Activated CD8-positive, alpha-beta memory T cell treated with anti-CD3 and anti-CD28 coated beads, Interleukin-2, amount 50 U/mL, for 48 hours (primary cell): ENCODE measurements at places on chromosomes 2 and 18.
A peak's percentile ranks its signal among the peaks of the same experiment; 100 is the strongest.

- no peak for DNase-seq
Observed at GRCh38 chr18:3211236-3211992, 8.4 kb downstream of the MYOM1 start.

GRCh38 chr18:30814446-30814845, 228.1 kb downstream of the DSC3 start:
- DNase-seq: no peak

DNA sequence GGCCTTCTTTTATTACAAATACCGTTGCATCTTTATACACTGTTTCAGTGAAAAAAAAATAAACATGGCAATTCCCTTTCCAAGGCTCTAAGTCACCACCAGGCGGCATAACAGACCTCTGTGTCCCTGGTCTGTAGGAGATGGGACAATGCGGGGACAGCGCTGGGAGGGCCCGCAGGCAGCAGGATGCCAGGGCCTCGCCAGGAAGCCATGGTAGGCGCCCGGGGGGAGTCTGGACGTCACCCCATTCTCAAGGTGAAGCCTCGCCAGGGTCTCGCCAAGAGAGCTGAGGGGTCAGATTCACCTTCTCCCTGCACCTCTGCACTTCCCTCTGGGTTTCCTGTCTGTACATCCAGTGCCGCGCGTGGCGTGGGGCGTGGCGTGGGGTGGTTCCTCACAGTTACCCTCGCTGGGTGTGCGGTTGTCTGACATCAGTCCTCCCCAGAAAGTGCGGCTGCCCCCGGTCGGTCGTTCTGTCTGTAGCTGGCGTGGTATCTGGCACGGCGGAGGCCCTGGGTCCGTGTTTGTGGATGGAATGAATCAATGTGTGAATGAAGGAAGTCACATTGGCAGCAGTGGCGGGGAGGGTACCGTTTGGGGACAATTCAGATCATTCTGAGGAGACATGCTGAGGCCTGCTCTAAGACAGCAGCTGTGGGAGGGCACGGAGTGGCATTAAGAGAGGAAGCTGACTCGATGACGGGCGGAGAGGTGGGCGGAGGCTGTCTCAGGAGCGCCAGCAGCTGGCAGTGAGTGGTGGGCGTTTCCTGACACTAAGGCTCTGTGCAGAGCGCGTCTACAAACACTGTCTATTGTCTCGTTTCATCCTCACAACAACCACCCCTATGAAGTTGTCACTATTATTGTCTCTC, 46.0 kb downstream of the LRRFIP1 start:
- peak; percentile 87 for DNase-seq

DNA sequence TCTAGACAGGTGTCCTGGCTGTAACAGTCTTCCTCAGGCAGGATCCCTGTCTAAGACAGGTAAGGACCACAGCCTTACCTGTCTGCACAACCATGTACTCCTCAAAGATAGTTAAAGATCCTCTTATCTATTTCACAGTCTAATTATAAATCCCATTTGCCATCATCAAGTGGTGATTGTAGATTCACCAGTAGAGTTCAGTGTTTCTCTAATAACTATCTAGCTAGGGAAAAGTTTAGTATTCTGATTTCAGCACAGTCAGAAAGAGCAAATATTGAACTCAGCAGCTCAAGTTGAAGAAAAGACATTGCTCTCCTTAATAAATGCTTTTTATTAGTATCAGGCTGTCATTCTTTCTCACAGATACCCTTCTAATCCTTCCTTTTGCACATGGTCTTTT, 1305.5 kb upstream of the NXPH2 start:
- DNase-seq: no peak

- no peak for DNase-seq
Observed at GRCh38 chr18:731185-731584, 18.8 kb upstream of the ENOSF1 start.

- no peak for DNase-seq
Observed at GRCh38 chr18:28174181-28174905, 2.6 kb downstream of the CDH2 start.

DNA sequence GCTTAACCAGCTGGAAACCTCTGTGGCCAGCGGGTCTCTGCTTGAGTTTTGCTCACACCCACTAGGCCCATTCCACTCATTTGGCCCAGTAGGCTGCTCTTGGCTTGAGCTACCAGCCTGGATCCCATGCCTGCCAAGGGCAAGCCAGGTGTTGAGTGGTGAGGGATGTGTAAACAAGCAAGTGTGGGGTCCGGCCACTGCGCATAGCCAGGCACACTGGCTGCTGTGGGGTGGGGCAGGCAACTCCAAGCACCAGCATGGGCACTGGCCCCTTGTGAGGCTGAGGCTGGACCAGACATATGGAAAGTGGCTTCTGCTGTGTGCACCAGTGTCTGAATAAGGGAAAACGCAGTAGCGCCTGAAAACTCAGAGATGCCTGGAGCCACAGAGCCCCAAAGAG, 732.7 kb downstream of the NR4A2 start:
- DNase-seq: no peak

DNA sequence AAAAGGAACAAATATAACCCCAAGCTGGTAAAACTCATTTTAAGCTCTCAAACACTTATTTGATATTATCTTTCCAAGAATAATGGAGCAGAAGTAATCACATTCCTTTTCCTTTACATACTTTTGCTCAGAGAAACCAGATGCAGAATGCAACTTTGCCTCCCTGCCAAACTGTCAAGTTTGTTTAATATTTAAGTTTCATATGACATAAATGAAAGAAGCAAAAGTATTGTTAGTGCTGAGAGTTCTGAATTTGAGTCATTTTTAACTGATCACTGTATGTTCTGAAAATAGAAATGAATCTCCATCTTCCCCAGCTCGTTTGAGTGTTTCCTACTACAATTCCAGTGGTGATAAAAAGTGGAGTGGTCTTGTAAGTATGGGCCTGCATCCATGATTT, 423.4 kb downstream of the PID1 start:
- no peak for DNase-seq

- no peak for DNase-seq
Observed at GRCh38 chr2:38092196-38092902, 16.4 kb upstream of the CYP1B1 start.

DNA sequence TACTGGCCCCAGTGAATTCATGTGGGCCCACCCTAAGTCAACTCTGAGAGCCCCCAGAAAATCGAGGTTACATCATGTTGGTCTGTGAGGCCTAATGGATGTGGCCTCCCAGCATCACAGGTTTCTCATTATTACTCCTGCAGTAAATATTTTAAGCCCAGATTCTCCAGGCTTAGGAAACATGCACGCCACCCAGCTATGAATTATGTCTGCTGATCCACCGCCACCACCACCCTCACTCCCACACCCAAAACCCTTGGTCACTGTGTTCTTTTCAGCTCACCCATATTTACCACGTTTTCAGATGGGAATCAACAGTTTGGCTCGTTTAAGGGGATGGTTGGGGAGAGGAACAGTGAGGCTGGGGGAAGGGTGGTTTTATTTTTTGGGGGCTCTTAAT, 128.6 kb downstream of the NCK2 start:
- DNase-seq: no peak

- no peak for DNase-seq
Observed at GRCh38 chr2:199806179-199806578, 44.8 kb downstream of the FTCDNL1 start.

DNA sequence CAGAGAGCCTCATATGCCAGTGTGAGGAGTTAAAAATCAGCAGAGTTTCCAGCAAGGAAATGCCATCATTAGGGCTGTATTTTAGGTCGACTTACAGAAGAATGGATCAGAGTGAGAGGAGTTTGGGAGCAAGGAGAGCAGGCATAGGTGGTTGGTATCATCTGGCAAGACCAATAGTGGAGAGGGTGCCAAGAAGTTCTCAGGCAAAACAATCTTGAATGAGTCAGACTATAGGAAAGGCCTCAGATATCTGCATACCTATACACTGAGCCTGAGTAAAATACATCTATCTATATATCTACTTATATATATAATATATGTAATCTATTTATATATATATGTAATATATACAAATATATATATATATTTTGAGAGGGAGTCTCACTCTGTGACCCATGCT, 57.3 kb downstream of the TMEFF2 start:
- no peak for DNase-seq

GRCh38 chr2:54666634-54667265, 56.7 kb upstream of the EML6 start:
- no peak for DNase-seq

DNA sequence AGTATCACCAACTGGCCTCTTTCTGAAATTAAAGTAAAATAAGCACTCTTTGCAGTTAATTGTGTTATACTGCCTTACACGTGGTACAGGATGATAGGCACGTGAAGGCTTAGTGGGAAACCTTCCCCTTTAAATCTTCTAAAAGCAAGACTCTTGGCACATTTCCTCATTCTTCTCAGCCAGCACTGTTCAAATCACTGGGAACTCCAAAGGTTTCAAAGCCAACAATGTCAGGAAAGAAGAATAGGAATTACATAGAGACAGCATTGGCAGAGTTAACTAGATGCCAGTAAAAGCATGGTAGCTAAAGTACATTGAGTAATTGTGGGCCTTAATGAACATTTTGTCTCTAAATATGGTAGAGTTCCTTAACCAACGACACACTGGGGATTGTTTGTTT, 96.4 kb downstream of the DTNA start:
- DNase-seq: no peak

GRCh38 chr2:43190311-43191052, 35.9 kb downstream of the ZFP36L2 start:
- DNase-seq: no peak

DNA sequence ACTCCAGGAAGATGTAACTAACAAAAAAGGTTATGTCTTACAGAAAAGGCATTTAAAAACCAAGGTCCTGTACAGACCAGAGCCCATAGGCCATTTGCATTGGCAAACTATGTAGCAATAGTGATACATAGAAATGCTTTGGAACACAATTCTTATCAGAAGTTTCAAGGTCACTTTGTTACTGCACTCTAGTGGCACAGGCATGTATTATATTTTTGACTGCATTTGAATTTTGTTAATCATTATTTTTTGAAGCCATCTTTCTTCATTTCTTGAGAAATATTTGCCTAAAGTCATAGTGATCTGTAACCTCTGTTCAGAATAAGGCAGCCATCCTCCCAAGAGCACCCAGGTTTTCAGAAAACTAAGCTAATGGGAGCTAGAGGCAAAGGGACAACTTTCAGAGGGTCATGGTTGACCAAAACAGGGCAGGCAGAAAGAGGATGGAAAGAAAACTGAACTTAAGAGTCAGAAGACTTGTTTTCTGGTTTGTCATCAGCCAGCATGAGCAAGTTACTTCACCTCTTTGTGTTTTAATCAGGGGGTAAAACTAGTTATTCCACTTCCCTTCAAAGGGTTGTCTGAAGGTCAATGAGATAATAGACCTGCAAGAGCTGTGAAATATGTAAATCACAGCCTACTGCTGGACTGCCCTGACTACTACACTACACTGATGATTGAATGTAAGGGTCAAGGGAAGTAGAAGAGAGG, 41.5 kb downstream of the SLC38A11 start:
- DNase-seq: no peak

GRCh38 chr2:160680294-160680693, 186.7 kb upstream of the RBMS1 start:
- no peak for DNase-seq

DNA sequence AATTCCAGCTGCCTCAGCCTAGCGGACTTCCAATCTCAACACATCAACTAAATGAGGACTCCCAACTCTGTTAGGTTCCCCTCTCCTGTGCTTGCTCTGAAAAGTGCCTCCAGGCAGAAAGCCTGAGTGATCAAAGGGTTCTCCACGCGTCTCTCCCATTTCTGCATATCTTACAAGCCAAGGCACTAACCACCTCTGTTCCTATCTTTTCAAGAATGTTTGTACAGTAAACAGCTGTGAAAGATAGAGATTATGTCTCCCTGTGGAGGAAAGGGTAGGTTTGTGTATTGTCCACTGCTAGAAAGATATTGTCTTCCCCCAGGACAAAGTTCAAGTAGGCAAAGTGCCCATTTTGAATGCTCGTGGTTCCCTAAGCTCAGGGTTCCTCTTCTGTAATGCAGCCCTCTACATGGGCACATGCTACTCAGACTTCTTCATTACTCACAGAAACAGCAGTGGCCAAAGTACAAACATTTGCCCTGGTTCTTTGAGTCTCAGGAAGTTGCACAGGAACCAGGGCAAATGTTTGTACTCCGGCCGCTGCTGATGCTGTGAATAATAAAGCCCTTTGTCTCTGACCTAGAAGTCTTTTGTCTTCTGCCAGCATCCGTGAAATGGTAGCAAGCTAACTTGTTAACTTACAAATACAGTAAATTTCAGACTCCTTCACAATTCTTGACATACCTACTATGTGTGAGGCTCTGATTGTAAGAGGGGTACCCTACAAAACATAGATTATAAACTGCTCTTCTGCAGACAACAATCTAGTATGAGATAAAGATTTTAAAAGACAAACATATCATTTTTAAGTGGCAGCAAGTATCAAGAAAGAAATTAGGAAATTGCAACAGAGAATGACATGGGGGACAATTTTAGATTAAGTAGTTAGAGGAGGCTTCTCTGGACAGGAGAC, 44.5 kb downstream of the PKDCC start:
- no peak for DNase-seq

- no peak for DNase-seq
Observed at GRCh38 chr18:62660691-62661090, 54.6 kb upstream of the PHLPP1 start.

DNA sequence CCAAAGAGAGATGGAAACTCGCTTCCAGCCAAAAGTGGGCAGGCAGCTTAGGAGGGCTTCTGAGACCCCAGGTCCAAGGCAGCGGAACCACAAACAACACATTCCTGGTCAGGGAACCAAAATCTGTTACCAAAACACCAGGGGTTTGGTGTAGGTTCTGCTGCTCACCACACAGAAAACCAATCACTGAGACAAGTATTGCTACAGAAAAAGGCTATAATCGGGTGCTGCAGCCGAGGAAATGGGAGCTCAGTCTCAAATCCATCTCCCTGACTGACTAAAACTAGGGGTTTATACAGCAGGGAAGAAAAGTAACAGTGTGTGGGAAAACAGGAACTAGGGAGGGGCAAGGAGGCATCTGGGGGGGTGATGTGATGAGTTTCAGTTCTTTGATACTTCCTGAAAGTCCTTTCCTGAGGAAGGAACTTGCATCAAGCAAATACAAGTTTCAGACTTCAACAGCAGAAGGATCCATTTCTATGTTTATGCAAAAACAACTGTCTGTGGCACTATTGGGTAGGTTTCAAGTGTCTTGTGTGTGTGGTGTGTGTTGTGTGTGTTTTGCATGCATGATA, 108.0 kb downstream of the FAM168B start:
- DNase-seq: no peak

GRCh38 chr2:128024816-128025215, 3.0 kb downstream of the SAP130 start:
- DNase-seq: no peak

DNA sequence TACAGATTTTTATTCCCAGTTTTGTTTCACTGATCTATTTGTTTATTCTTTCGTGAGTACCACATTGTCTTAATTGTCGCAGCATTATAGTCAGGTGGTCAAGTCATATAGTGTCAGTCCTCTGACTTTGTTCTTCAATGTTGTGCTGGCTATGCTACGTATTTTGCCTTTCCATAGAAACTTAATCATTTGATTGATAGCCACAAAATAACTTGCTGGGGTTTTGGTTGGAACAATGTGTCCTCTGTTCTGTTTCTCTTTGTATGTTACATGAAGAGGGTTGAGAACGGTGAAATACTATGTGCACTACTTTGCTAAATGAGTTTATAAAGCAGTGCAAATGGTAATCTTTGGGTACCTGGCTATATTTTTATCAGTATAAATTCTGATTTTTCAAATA, 64.9 kb upstream of the TTC27 start:
- no peak for DNase-seq

GRCh38 chr18:5879479-5879882, 15.8 kb downstream of the TMEM200C start:
- no peak for DNase-seq
